ENCODE measurements at places on chromosomes 7 and 10.

DNA sequence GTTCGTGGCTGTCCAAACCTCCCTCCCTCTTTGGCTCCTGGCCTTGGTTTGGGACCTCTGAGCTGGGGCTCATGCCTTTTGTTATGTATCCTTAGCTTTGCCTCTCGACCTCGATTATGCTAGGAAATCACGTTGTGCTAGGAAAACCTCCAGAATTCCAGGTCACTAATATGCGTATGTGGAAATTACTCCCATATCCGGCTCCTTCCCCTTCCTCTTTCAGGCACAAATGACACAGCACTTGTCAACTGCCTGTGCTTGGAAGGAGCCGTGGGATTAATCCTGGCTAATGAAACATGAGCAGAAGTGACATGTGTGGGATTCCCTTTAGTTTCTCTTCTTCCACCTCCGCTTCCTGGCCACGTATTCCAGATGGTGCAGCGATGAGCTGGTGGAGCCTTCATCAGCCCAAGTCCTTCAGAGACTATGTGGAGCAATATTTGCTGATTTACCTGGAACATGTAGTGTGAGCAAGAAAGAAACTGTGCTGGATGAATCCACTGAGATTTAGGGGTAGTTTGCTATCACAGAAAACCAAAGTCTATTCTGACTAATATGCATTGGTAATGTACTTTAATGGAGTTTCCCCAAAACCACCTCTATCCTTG, 149.2 kb downstream of the REEP3 start:
- DNase-seq, result peak; percentile 29

DNA sequence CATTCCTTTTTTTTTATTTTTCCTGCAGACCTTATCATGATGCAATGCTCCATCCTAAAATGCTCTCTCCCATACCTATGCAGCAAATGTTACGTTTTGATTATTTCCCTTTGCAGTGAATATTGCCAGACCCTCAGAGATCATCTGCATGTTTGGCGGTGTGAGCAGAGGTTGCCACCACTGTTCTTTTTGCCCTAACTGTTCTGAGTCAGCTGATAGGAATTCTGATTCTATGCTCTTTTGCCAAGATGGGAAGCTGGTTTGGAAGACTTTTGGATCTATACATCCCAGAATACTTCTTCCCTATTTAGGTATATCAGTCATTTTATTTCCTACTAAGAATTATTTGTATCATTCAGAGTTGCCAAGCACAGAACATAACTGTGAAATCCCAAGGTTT, 130.5 kb downstream of the KLF6 start:
- DNase-seq, result no peak

- DNase-seq, result no peak
These were observed 13.8 kb upstream of the AKR1B1 start for GRCh38 chr7:134472572-134473244.

DNA sequence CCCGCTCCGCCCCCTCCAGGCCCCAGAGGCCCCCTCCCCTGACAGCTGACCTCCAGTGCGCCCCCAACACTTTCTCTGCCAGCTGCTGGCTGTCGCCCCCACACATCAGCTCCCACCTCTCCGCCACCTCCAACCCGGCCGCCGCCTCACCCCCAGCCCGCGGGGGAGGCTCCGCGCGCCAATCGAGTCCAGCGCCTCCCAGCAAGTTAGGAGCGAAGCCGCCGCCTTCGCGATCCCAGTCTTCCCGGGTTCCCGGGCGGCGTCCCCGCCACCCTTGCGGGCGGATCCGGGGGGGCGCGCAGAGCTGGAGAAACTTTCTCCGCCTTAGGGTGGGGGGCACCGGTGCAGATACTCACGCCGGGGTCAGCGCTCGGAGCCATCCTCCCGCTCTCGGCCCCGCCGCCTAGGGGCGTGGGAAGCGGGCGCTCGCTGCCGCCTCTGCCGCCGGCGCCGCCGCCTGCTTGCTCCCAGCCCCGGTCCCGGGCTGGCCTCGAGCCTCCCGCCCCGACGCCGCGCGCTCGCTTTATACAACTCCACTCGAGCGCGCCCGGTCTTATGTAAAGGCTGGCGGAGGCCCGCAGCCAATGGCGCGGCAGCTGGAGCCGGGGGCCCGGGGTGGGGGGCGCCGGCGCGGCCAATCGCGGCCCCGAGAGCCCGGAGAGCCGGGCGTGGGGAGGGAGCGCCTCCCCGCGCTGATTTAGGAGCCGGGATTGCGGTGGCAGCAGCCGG, at the start of gene CRTAC1:
Gene CRTAC1, minus strand, starts transcription at position 529 of the 729 bp plus-strand sequence. Its CDS starts 149 bp downstream, at position 380.
- peak; percentile 93 for DNase-seq

- no peak for DNase-seq
These were observed 76.9 kb downstream of the GALNT17 start for GRCh38 chr7:71208881-71209280.

GRCh38 chr10:89615112-89615511, 29.9 kb downstream of the PANK1 start:
- DNase-seq, result no peak

DNA sequence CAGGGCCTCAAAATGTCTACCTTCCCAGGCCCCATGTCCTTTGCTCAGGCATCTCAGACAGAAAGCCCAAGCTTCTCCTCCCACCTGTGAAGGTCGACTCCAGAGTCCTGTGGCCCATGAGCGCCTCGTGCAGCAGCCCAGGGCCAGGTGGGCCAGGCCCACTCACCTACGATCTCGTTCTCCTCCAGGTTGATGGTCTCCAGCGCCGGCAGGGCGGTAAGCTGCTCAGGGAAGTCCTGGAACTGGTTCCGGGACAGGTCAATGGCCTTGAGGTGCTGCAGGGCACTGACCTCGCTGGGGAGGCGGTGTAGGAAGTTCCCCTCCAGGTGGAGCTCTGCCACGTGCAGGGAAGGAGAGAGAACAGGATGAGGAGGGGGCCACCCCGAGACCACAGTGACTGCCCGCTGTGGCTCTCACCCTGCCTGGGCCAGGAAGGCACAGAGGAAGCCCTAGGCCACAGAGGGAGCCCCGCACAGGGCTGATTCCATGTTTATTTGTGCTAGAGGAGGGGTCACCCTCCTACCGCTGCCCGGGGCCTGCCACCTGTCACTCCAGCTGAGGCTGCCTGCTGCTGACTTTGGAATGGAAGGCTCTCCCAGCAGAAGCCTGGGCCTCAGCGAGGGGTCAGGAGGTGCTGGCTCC, 40.0 kb upstream of the NPFFR1 start:
- peak; percentile 60 for DNase-seq
